ENCODE measurements at places on chromosomes 1 and 21.

- no peak overlapping the region for H3K27ac ChIP-seq
- DNase-seq, result no peak
- no peak overlapping the region for H3K4me3 ChIP-seq
- peaks cover 5% of the 10 kb centered on the region for H3K4me1 ChIP-seq
- H3K36me3 ChIP-seq, result no peaks in the 10 kb centered on the region
Measured at GRCh38 chr21:42195378-42196031, 23.4 kb upstream of the ABCG1 start.

DNA sequence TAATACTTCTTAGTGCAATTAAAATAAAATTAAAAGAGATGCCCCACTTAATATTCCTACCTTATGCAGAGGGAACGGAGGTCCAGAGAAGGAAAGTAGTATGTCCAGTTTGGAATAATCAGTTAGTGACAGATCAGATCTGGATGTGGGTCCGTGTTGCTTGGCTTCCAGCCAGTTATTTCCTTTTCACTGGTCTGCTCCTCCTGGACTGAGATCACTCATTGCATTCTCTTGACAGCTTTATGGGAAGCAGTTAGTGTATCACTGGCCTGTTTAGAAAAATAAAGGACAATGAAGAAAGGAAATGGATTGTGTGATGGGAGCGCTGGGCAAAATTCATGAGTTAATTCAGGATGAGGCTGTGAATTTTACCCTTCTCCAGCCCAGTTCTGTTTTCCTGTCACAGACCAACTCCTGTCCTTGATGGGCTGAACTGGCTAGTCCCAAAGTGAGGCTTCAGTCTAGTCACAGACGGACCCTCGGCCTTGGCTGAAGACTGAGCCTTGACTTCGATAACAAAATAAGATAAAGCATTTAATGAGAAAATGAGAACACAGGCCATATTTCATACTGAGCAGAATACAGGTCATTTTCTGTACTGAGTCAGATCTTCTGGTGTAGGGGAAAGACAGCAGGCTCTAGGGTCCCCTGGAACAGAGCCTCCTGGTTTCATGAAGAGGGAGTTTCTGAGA, 85.2 kb upstream of the TRABD2B start:
- H3K4me1 ChIP-seq, result peaks cover 3% of the 10 kb centered on the region
- no peak overlapping the region for H3K4me3 ChIP-seq
- H3K36me3 ChIP-seq, result no peaks in the 10 kb centered on the region
- no peak overlapping the region for H3K27ac ChIP-seq

- no peaks in the 10 kb centered on the region for H3K4me1 ChIP-seq
- no peak overlapping the region for H3K4me3 ChIP-seq
- peaks cover 5% of the 10 kb centered on the region for H3K27me3 ChIP-seq
- H3K36me3 ChIP-seq, result no peaks in the 10 kb centered on the region
- DNase-seq, result no peak
Measured at GRCh38 chr1:9037476-9038337, 11.5 kb upstream of the SLC2A7 start.

GRCh38 chr1:11499601-11500331, 20.8 kb downstream of the DISP3 start:
- no peak for DNase-seq
- peaks cover 20% of the 10 kb centered on the region for H3K4me1 ChIP-seq
- H3K36me3 ChIP-seq, result peaks cover 30% of the 10 kb centered on the region
- H3K4me3 ChIP-seq, result no peak overlapping the region
